ENCODE measurements at places on chromosomes 11 and 22.

GRCh38 chr11:120648771-120649170, 137.2 kb downstream of the GRIK4 start:
- DNase-seq: no peak

DNA sequence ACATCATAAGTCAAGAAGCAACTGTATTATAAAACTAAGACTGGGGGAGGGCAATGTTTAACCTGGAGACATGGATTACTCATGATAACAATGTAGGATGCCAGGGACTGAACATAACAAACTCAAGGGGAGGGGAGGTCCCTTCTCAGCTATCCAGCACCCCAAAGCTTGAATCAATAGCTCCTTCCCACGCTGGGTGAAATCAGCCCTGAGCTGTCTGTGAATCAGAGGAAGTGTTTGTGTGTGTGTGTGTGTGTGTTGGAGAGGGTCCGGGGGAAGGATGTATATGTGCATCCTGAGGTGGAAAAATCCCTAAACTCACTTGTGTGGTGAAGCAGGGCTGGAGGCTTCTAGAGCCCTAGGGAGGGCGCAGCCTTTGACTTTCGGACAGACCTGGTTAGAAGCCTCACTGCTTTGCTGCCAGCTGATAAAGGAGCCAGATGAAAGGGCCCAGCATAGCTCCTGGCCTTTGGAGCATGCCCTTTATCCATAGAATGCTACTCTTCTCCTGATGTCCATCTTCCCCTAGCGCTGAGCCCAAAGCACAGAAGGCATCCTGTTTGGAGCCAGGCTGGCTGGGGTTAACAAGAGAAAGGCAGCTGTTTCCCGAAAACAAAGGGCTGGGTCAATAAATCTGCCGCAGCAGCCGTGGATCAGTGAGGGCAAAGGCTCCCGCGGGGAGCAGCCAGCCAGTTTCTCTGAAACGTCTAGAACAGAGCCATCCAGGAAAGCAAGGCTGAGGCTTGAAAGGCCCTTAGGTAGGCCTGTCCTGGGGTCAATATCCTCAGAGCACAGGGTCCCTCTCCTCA, 35.8 kb downstream of the TNKS1BP1 start:
- peak; percentile 19 for DNase-seq

GRCh38 chr22:41905411-41906202, 9.3 kb downstream of the SHISA8 start:
- no peak for DNase-seq

- DNase-seq: peak; percentile 39
These were observed 650 bp upstream of the MAPK11 start for GRCh38 chr22:50270666-50271394.

- no peak for DNase-seq
These were observed 6.9 kb downstream of the IL18BP start for GRCh38 chr11:72005347-72006260.

GRCh38 chr11:58004664-58005063, 19.0 kb upstream of the OR9Q1 start:
- DNase-seq: no peak

DNA sequence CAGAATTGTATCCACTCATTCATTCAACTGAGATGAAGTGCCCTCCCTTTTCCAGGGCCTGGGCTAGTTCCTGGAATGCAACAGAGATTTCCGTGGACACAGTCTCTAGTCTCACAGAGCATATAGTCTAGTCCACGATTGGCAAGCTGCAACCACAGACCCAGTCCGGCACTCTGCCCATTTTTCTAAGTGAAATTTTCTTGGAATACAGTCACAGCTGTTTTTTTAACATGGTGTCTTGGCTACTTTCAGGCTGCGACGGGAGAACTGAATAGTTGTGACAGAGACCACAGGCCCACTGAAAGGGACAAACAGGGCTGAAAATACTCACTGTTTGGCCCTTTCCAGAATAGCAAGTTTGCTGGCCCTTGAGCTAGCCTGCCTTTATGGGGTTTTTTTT, 29.2 kb downstream of the ALG12 start:
- no peak for DNase-seq
